Stimulated activated CD4-positive, alpha-beta T cell treated with anti-CD3 and anti-CD28 coated beads, Interleukin-12 subunit alpha, Interleukin-12 subunit beta, amount 100 ng/mL, for 24 hours (primary cell): ENCODE measurements at places on chromosomes 5 and 9.

- DNase-seq, result no peak
Measured at GRCh38 chr9:137000177-137000930, 4.0 kb upstream of the CLIC3 start.

GRCh38 chr5:1793301-1793740, 6.3 kb downstream of the MRPL36 start:
- peak; percentile 46 for DNase-seq

GRCh38 chr5:110817459-110817858, 78.7 kb downstream of the SLC25A46 start:
- DNase-seq, result no peak

DNA sequence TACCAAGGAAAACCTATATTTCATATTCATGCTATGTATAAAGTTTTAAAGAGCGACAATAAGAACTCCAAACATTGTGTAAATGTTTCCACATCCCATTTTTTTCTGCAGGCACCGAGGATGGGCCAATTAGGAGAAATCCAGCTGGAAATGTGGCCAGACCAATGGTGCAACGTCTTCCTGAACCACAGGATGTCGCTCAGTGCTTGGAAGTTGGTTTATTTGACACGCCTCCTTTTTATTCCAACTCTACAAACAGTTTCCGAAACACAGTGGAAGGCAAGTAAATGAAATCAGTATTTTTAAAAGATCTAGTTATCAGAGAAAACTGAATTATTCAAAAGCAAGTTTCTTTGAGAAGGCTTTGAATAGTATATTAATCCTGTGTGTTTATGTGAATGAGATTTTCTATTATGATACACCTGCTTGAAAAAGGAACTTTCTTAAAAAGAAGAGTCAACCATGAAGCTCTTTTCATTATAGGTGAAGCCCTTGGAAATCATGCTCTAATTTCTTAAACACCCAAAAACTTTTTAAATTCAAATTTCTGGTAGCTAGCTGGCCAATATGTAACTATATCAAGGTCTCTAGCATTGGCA, 9.1 kb downstream of the TYRP1 start:
- no peak for DNase-seq

DNA sequence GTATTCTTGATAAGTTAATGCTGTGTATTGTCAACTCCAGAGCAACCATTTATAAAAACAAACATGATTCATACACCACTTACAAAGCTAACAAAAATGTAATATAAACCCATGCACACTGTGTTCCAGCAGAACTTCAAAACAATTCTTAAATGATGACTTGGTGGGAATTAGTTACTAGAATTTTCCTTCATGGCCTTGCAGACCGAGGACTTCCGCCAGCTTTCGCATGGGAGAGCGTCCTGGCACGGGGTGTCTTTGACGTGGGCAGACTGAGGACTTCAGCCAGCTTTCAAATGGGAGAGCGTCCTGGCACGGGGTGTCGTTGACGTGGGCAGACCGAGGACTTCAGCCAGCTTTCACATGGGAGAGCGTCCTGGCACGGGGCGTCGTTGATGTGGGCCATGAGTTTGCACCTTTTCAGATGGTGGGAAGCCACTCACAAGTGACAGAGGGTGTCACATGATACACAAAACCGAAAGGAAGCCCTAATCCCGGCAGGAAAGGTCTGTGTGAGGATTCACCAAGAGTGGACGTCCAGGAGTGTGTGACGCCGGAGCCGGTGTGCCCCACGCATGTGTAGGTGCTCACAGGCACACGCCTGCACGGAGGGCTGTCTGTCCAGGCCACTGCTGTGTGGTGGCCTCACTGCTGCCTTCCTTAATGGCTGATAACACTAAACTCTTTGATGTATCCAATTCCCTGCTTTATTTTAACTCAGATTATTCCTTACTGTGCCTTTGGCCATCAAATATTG, 211.3 kb upstream of the IRX4 start:
- no peak for DNase-seq

DNA sequence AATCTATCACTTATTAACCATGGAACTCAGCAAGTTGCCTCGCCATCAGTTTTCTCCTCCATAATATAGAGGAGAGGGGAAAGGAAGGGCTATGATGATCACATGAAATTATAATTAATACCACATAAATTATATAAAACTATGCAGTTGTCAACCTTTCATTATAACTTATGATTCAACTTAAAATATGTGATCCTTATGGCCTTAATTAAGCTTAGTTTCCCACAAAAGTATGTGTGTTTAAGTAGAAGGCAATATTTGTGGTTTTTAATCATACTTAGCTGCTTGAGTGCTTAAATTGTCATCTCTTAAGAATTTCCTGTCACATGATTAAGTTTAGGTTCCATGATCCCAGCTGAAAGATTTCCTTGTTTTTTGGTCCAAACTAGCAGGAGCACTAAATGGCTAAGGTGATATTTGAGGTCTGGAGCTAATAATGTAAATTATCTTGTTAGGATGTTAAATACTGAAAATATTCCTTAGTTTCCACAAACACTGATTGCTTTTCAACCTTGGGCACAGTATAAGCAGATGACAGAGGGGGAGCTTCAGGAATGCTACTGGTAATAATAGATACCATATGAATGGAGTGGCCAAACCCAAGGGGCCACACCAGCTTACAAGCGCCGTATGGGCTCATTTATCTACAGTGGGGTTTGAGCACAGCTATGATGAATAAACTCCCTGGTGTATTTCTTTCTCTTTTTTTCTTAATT, 26.4 kb upstream of the F2R start:
- no peak for DNase-seq

DNA sequence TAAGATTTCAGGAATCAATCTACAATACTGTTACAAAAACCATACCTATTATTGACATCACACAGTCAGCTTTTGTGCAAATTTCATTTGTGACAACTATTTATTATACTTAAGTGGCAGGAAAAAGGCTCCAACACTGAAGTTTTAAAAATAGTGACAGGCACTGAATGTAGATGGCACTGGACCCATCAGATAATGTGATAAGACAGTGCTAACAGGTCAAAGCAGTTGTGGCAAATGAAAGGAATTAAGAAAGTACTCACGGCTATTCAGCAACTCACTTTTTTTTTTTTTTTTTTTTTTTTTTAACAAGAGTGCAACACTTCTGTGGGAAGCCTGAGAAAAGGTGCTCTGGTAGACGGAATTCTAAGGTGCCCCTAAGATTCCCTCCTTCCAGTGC, 115.0 kb upstream of the MEF2C start:
- DNase-seq, result no peak

- DNase-seq, result no peak
Measured at GRCh38 chr5:77024490-77024889, 5.7 kb upstream of the AGGF1 start.

- no peak for DNase-seq
Measured at GRCh38 chr5:16970826-16971225, 34.7 kb upstream of the MYO10 start.

DNA sequence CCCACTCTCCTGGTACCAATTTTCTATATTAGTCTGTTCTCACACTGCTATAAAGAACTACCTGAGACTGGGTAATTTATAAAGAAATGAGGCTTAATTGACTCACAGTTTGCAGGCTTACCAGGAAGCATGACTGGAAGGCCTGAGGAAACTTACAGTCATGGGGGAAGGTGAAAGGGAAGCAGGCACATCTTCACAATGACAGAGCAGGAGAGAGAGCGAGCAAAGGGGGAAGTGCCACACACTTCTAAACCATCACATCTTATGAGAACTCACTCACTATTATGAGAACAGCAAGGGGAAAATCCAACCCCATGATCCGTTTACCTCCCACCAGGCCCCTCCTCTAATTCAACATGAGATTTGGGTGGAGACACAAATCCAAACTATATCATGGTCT, 72.2 kb downstream of the ATG10 start:
- DNase-seq, result no peak

DNA sequence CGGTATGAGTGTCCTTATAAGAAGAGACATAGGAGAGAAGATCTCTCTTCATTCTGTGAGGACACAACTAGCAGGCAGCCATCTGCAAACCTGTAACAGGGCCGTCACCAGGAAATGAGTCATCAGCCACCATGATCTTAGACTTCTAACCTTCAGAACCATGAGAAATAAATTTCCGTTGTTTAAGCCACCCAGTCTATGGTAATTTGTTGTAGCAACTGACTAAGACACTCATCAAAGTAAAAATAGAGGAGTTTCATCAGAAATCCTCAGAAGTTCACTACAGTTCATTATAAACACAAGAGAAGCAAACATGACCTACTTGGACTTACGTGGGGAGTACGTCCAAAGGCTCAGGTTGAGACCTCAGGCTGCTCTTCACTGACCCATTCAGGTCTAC, 357.7 kb downstream of the SEMA5A start:
- DNase-seq, result no peak

DNA sequence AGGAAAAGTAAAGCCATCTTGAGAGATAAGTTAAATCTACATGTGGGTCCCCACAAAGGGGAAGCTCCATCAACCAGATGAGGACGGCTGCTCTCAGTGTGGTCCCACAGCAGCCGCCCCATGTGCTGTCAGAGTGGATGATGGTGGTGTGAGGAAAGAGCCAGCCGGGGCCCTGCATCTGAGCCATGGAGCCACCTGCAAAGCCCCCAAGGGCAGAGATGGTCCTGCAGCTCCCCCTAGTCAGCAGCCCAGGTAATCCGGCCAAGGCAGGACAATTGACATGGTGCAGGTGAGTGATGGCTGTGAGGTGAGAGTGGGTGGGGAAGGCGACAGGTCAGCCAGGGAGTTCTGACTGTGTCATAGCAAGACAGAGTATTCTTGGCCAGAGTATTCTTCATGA, 458.8 kb downstream of the ICE1 start:
- DNase-seq, result no peak

GRCh38 chr9:5811751-5812150, 21.2 kb downstream of the ERMP1 start:
- DNase-seq, result no peak

DNA sequence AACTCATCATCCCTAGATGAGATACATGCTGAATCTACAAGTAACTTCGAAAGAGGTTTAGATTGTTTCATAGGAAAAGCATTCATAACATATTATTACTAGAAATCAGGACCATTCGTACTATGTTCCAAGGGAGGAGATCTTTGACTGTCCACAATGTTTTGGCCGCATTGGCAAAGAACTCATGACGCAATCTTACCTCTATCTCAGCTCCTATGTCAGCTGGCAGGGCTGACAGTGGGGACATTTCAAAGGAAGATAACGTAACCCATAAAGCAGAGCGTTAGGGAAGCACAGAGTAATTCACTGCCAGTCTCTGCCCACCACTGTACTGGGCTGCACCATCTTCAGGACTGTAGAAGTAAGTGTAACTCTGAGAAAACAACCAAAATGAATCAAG, 69.7 kb downstream of the EFNA5 start:
- no peak for DNase-seq

- DNase-seq, result no peak
Measured at GRCh38 chr5:72366324-72366976, 46.3 kb downstream of the PTCD2 start.

DNA sequence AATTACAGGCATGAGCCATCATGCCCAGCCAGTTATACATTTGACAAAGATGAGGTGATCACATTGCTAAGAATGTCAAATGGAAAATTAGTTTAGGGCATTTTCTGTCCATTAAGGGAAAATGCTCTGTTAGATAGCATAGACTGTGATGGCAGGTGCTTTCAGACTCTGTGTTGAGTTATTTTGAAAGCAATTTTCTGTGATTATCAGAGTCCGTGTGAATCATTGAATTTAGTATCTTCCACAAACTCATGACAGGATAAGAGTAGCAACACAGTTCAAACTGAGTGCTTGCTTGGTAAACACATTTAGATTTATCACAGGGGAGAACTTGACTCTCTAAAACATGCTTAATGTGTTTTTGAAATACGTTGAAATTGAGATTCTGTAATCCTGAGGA, 69.0 kb downstream of the GAPVD1 start:
- DNase-seq, result no peak

DNA sequence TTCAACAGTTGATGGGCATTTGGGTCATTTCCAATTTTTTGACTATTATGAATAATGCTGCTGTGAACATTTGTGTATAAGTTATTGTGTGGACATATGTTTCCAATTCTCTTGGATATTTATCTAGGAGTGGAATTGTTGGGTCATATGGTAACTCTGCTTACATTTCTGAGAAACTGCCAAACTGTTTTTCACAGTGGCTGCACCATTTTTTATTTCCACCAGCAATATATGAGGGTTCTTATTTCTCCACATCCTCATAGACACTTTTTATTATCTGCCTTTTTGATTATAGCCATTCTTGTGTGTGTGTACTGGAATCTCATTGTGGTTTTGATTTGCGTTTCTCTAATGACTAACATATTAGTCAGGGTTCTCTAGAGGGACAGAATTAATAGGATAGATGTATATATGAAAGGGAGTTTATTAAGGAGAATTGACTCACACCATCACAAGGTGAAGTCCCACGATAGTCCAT, 14.7 kb upstream of the MED27 start:
- no peak for DNase-seq

GRCh38 chr5:169804861-169805260, 167.8 kb downstream of the DOCK2 start:
- DNase-seq, result no peak

- no peak for DNase-seq
Measured at GRCh38 chr5:132230871-132231270, 3.2 kb upstream of the P4HA2 start.

DNA sequence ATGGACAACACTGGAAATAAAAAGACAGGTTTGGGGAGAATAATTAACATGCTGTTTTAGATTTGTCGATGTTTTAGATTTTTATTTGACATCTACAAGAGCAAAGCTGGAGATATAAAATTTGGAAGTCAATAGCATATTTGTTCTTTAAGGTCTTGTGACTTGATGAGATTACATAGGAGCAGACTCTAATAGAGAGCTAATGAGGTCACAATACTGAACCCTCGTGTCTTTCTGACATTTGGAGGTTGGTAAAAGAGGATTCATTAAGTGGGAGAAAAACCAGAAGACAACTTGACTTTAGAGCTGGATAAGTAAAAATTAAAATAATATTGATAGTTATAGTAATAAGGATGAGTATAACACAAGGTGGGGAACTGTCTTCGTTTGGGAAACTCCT, 322.7 kb upstream of the SEMA6A start:
- DNase-seq, result no peak

- DNase-seq, result no peak
Measured at GRCh38 chr9:111412280-111412679, 71.9 kb downstream of the ECPAS start.

DNA sequence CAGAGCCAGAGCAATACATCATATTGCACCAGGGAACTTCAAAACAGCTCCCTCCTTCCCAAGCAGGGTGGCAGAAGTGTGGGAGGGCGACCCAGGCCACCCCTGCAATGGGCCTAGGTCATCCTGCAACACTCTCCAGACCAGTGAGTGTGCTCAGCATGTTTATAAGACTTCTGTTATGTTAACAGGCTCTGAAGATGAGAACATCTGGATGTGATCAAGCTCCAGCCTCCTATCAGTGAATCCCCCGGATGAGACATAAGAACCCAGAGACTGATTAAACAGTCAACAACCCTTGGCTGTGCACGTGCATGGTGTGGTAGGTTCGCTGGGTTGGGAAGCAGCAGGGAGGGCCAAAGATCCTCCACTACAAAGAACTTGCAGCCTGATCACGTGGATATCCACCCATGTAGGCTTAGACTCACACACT, 63.3 kb downstream of the ABCA1 start:
- DNase-seq, result no peak
